NCI-H1048 (cell line): ENCODE measurements at places on chromosomes 7 and 10.

GRCh38 chr10:91564508-91564907, 68.4 kb downstream of the PPP1R3C start:
- DNase-seq: no peak

DNA sequence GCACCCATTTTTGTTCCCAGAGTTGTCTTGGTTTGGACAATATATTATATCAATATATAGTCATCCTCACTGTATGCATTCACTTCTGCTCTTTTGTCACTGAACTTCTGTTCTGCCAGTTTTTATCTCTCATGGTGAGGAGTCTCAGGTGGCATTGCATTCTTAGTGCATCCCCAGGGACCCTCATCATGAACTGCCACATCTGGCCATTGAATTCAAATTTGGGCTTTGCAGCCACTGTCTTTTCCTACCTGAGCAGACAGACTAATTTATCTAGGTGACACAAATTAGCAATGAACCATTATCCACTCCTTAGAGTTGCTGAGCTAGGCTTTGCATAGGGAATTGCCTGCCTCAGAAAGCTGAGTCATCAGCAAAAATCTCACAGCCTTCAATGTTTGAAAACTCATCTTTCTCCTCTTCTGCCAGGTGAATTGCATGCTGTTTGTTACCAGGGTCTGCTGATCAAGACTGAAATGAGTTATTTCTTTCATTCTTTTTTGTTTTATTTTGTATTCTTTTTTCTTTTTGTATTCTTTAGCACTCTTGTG, 316.8 kb upstream of the MTPN start:
- no peak for DNase-seq

- no peak for DNase-seq
Measured at GRCh38 chr7:16409777-16410176, 11.6 kb downstream of the CRPPA start.

GRCh38 chr10:127534496-127534895, 14.6 kb upstream of the NPS start:
- no peak for DNase-seq

DNA sequence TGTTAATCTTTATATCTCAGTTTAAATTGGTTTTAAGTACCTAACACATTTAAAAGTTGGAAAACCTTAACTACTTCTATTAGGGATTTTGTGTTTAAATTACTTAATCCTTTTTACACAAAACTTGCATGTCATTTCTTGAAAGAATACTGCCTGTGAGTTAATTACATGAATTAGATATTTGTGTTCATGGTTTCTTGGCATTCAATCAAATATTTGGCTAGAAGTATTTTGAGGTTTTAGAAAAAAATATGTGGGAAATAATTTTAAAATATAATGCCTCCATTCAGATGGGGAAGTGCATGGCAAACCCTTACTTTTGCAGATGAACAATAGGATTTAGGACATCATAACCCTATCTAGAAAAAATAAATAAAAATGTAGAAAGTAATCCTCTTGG, 186.5 kb upstream of the SEMA3E start:
- DNase-seq: peak; percentile 41

GRCh38 chr7:155985518-155986250, 173.4 kb upstream of the SHH start:
- no peak for DNase-seq

GRCh38 chr7:4713183-4713784, 31.2 kb downstream of the FOXK1 start:
- DNase-seq: no peak

DNA sequence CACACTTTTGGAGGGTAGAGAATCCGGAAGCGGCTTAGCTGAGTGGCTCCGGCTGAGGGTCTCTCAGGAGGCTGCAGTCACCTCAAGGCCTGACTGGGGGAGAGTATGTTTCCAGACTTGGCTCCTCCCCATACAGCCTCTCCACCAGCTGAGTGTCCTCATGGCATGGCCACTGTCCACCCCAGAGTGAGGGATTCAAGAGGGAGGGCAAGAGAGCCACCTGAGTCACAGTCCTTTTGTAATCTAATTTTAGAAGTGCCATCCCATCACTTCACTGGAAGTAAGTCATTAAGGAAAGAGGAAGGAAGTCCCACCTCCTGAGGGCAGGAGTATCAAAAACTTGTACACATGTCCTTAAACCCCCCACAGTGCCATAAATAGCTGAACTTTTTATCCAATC, 134.0 kb downstream of the GLI3 start:
- DNase-seq: no peak

DNA sequence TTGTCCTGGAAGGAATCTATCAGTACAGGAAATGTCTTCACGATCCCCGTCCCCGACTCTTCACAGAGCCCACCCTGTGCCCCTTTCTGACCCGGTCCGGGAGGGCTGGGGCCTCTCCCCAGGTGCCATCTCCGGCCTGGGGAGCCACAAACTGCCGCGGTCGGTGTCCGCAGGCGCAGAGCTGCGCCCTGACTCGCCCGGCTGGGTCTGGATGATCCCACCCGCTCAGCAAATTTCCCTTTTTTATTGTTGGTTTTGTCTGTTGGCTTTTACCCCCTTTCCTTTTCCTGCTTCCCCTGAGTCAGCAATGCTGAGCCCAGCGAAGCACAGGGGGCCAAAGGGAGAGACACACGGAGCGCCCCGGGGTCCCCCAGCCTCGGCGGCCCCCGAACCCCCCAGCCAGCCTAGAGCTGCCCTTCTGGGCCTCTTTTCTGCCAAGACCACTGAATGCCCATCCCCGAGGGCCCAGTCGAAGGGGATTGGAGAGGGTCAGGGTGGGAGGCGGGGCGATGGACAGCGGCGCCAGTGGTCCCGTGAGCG, 30.9 kb downstream of the LEP start:
- no peak for DNase-seq

DNA sequence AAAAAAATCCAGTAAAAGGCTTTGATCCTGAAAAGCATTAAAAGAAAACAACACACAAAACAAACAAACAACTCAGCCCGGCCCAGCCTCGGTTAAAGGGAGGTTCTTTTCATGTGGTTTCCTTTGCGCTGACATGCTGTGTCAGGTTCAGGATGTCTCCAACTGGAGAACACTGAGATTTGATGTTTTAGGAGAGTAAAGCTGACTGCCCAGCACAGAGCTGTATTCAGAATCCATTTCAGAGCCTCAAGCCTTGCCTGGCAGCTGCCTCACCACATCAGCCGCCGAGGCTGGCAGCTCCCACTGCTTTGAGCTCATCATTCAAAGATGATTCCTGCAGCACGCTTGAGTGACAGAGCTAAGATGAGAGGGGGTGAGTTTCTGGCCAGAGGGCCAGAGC, 205.8 kb upstream of the LYZL1 start:
- no peak for DNase-seq

GRCh38 chr7:41927380-41927779, 224.5 kb upstream of the INHBA start:
- no peak for DNase-seq

DNA sequence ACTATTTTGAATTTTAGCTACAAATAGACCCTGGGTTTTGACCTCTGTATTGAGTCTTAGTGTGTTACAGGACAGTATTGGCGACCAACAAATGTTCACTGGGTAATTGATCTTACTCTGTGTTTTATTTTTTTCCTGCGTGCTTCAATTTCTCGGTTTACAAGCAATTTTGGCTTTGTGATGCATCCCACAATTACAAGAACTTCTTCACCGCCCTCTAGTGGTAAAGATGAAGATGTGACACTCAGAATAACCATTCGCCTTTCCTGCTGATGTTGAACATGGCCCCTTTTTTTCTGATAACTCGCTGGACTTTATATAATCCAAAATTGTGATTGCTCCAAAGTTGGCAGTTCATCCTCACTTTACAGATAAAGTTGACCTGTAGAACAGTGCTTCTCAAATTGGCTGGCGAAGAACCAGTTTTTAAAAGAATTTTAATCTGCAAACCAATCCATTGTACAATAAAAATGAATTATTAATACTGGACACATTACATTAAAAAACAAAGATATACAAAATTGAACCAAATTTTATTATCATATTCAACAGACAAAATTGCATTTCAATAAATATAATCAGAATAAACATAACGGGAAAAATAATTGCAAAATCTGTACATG, 20.2 kb upstream of the SMC3 start:
- DNase-seq: no peak

DNA sequence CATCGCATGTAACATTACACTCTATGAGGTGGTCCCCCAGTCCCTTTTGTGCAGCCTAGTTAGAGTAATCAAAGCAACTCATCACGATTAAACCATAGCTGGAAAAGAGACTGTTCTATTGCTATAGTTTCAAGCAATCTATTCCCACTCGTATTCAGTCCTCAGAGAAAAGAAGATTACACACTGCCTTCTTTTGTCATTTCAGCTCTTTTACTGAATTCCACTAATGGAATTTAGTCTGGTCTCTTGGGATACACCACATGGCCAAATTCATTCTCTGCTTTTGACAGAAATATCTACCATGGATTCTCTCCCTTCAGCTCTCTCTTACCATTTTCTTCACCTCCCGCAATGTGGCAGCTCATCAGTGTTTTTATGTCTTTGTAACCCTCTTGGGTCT, 108.9 kb upstream of the HDAC9 start:
- no peak for DNase-seq

DNA sequence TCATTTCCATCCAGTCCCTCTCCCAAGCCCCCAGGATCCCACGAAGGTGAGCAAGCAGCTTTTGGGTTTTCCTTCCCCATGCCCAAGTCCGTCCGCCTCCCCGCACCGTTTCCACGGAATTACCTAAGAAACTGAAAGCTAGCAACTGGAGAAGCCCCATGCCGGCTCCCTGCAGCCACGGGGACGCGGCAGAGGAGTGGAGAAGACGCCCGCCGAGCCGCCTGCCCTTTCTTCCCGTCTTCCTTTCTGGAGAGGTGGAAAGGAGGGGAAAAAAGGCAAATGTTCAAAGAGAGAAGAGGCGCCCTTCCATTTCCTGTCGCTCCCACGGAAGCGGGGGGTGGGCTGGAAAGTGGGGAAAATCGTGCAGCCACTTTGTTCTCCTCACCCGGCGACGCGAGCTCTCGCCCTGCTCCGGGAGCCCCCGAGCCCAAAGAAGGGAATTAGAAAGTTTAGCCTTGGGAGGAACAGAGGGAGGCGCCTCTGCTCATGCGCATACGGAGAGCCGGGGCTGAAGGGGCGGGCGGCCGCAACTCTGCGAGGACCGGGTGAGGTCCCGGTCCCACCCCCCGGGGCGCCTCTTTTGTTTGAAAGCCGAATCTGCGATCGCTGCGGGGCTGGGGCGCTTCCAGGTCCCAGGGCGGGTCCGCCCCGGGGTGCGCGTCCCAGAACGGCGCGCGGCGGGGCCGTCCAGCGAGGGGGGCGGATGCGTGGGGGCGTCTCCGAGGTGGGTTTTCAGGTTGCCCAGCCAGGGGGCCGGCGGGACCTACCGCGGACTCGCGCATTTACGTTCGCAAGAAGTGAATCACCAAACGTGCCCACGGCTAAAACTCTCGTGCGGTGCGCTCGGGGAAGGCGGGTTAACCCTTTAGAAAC, at the start of gene LAMB1:
Gene LAMB1 (minus strand): TSS at position 436 of the 873 bp plus-strand sequence. CDS start 276 bp downstream, at position 160.
- DNase-seq: peak; percentile 51

DNA sequence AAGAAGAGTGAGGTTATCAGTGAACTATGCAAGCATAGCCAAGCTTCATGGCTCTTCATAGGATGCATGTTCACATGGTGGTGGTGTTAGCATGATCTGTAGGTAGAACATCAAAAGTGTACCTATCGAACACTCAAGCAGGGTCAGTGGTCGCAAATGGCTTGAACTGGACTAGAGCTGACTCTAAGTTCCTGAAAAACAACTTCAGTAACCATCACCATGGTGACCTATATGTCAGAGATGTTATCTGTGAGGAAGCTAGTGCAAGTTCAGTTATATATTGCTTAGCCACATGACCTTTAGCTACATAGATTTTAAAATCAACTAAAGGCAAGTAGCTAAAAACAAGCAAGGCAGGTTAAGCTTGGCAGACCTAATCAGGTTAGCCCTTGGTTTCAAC, 163.1 kb upstream of the AGR3 start:
- no peak for DNase-seq

GRCh38 chr7:99244939-99245338, 27.7 kb upstream of the MYH16 start:
- no peak for DNase-seq

DNA sequence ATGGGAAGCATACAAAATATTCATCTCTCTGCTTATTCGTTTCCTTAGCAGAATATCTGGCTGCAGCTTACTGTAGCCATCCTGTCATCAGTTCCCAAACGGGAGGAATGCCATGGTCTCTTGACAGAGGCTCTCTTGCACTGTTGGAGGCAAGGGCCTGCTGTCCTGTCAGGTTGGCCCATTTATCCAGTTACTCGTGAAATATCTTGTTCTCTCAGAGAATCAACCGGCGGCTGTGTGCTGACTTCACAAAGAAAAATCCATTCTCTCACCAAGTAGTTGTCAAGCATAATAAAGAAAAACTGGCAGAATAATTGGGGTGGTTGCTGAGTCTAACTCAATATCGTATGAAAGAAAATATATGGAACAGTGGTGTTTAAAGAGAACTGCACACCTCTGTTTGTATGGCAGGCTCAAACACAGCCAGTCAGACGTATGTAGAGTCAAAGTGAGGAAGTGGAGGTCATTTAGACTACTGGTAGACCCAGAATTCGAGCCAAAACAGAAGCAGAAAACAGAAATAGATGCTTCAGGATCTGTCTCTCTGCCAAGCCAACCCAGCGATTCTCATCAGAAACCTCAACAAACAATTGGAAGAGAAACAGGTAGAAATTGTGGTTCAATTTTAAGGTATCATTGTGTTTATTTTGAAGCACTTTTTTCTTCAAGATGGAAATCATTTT, 349.2 kb upstream of the PRKCQ start:
- no peak for DNase-seq

- DNase-seq: peak; percentile 32
Measured at GRCh38 chr7:22372863-22373262, 15.9 kb upstream of the RAPGEF5 start.

DNA sequence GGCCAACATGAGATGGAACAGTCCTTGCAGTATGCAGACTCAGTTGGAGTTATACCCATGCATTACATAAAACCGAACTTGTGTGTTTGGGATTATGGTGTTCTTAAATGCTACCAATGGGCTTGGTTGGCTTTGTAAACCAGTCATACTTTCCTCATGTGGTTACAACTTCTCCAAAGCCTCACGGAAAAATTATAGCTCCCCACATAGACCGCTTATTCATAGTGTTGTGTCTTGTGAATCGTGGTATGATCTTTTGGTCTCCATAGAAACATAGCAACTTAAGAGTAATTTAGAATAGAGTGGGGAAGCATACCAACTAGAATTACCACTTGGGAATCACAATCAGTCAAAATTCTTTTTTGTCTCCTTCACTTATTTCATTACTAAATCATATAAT, 112.3 kb upstream of the FZD1 start:
- no peak for DNase-seq

- no peak for DNase-seq
Measured at GRCh38 chr7:49885593-49886285, 112.3 kb downstream of the VWC2 start.

DNA sequence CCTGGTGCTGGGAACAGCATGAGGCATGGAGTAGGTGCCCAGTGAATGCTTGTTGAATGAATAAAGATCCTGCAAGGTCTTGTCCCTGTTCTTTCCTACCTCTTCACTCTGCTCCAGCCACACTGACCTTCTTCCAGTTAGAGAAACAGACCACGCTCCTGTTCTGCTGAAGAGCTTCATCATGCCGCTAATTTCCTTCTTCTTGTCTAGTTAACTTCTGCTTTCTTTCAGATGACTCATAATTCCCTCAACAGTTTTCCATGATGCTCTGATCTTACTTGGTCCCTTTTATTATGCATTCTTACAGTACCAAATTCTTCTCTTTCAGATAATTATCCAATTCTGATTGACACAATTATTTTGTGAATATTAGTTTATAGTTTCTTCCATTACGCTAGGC, 59.5 kb upstream of the C1QL3 start:
- DNase-seq: no peak

- DNase-seq: no peak
Measured at GRCh38 chr10:119199231-119199992, 8.0 kb upstream of the GRK5 start.

GRCh38 chr7:131548371-131548770, 8.1 kb downstream of the PODXL start:
- no peak for DNase-seq
